Stimulated activated CD4-positive, alpha-beta T cell treated with anti-CD3 and anti-CD28 coated beads, Interleukin-1b, Interleukin-23, amount 100 ng/mL, for 1 hour (primary cell): ENCODE measurements at places on chromosomes 6 and 20.

DNA sequence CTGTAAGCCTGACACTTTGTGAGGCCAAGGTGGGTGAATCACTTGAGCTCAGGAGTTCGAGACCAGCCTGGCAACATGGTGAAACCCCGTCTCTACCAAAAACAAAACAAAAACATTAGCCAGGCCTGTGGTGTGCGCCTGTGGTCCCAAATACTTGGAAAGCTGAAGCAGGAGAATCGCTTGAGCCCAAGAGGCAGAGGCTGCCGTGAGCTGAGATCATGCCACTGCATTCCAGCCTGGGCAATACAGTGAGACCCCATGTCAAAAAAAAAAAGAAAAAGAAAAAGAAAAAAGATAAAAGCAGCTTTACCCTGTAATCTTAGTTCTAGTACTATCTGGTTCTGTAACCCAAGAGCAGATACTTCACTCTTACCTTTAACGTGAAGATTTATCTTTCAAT is 27.6 kb downstream of the SSR1 start:
- DNase-seq = no peak

- DNase-seq = no peak
Observed at GRCh38 chr6:112330071-112330878, 16.9 kb upstream of the RFPL4B start.

DNA sequence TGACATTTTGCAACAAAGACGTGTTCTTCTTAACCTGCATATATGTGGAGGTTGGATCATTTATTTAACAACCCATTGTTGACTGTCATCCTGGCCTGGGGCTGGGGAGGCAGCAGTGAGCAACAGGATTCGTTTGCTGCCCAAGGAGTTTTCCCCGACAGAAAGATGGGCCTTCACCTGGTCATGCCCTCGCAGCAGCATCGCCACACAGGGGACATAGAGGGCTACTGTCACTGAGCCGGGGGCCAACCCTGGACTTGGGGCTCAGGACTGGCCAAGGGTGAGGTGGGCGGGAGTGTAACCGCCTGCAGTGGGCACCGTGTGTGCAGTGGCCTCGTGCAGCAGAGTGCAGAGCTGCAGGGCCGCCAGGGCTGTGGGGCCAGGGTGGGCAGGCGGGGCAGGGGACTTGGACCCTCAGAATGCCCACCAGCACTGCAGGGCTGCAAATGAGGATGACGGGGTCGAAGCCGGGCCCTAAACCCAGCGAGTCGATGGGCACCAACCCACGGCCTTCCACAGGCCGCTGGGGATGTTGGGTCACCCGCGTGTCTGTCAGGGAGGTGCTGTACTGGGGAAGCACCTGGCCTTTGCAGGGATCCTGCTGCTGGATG is 11.8 kb downstream of the DUSP22 start:
- DNase-seq = no peak

GRCh38 chr6:63348836-63349235 is 29.1 kb upstream of the LGSN start:
- DNase-seq = no peak

GRCh38 chr6:15555101-15556038 is 107.5 kb downstream of the DTNBP1 start:
- no peak for DNase-seq

- no peak for DNase-seq
Observed at GRCh38 chr20:6767536-6768227, at the start of gene BMP2. BMP2 (plus strand) TSS chr20:6767686; CDS start chr20:6770127, 2,441 bp downstream.

GRCh38 chr6:74879234-74879633 is 326.6 kb downstream of the COL12A1 start:
- no peak for DNase-seq

- no peak for DNase-seq
Observed at GRCh38 chr6:7171733-7172132, 64.0 kb downstream of the RREB1 start.

DNA sequence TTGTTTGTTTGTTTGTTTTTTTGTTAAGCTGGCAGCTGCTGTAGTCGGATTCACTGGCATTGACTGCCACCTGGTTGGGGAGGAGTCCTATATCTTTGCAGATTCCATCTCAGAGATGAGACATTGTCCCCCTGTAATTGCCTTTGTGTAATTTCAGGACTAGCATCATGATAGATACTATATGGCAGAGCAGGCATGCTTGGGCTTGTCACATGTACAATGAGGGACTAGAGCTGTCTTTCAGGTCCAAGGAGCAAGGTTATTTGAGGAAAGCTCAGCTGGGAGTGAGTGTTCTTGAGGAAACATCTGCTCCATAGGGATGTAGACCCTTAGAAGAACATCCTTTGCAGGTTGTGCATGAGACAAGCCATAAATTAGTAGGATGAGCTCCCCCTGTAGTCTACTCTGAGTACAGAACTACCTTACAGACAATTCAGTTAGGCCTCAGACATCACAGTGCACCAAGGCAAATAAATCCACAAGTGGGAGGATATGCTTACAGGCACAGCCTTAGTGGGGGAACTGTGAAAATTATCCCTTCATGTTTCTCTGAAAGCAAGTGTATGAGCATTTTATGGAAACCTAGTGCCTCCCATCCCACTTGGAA is 62.1 kb downstream of the BMP2 start:
- no peak for DNase-seq

DNA sequence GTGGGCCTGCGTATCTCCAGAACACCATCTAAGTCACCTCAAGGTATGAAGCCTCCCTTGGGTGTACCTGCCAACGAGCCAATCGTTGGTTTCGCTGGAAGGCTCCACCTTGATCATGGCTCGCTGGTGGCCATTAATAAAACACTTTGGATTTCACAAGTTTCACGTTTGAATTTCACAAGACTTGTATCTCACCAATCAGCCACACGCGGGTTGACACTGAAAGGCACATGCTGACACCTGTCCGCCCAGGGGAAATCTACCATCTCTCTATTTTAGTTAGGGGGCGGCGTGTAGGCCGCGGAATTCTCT is 586 bp upstream of the HMGA1 start:
- DNase-seq = no peak

- DNase-seq = no peak
Observed at GRCh38 chr6:2244261-2245102, 923 bp downstream of the GMDS start.

DNA sequence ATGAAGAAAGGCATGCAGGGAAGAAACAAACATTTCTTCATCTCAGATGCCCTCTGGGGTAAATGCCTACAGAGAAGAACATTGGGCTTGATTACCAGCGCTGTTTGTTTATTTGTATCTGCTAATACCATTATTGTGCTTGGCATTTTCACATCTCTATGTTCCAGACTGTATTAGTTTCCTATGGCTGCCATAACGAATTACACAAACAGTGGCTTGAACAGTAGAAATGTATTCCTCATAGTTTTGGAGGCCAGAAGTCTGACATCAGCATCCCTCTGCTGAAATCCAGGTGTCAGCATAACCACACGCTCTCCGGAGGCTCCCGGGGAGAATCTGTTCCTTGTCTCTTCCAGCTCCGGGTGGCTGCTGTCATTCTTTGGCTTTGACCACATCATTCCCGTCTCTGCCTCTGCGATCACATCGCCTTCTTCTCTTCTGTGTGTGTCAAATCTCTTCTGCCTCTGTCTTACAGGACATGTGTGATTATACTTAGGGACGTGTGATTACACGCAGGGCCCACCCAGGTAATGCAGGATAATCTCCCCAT is 241.6 kb upstream of the SUPT3H start:
- no peak for DNase-seq

DNA sequence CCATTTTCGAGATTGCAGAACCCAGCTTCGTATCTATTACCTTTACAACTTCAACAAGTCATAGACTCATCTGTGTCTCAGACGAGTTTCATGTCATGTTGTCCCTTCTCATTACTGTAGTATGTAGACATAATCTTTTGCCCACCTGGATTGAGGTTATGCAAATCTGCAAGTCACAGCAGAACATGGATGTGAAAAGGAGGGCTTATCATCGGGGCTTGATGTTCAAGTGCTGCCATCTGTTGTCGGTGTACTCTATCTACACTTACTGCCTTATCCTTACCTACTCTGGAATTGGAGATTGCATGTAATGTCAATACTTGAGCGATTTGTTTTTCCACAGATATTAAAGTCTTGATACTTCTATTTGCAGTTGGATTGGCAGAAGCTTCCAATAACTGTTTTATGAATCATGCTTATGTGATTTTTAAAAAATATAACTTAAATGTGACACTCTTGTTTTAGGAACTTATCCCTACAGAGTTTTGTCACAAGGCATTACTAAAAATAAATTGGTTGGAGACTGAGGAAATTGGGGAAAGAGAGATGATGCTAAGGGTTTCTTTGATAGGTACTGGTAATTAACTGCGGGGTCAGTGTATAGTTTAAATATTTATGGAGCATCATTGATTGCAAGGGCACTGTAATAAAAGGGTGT is 3.0 kb upstream of the GOPC start:
- no peak for DNase-seq

DNA sequence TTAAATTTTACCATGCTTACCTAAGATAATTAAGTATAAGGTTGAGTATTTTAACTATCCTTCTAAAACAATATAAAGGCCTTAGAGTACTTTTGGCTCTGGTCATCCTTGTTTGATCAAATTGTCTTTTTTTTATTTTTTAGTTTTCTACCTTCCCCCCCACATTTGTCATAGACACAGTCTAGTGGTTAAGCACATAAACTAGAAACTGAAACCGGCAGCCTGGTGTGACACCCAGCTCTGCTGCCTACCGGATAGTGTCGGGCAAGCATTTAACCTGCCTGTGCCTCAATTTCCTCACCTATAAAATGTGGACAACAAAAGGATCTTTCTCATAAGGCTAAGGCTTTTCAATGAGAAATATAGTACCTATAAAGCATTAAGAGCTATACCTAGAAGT is 21.6 kb upstream of the TULP4 start:
- DNase-seq = peak; percentile 32

DNA sequence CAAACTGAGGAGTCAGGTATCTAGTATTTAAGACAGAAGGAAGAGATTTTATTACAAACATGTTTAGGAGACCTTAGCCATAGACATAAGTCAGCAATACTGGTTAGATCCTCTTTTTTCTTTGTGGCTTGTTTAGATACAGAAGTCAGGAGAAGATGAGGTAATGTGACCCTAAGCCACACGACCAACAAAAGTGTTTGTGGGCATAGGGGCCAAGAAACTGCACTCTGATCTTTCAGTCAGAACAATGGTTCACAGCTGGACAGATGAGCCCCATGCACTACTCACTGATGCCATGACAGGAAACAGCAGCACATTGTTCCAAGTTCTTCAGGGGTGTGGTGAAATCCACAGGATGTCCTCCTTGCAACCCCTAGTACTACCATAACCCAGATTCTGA is 238.5 kb upstream of the RAB32 start:
- DNase-seq = no peak

- no peak for DNase-seq
Observed at GRCh38 chr20:36377348-36378326, 71.5 kb downstream of the DLGAP4 start.

GRCh38 chr6:124982669-124983068 is 20.4 kb downstream of the RNF217 start:
- no peak for DNase-seq

- no peak for DNase-seq
Observed at GRCh38 chr20:35421322-35421721, 9.5 kb upstream of the UQCC1 start.

- DNase-seq = no peak
Observed at GRCh38 chr6:150752409-150752808, 113.1 kb upstream of the MTHFD1L start.

DNA sequence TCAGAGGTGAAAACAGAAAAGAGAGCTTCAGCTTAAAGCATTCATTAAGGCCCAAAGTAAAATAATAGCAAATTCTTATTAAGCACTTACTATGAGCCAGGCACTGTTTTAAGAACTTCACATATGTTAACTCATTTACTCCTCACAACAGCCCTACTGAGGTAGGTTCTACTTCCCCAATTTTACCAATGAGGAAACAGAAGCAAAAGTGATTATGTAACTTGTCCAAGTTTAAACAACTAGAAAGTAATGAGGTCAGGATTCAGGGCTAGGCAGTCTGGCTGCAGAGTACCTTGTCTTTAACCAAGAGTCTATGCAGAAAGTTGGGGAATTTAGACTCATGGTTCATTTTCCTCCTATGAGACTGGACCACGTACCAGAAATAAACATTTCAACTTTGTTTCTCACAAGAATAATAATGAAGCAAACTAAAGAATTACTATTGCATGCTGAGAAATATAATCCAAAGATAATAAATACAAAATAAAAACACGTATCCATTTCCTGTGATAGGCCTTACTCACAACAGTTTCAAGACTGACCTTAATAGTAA is 3.8 kb downstream of the COL21A1 start:
- no peak for DNase-seq

GRCh38 chr6:148547110-148547509 is 199.7 kb upstream of the UST start:
- no peak for DNase-seq

- DNase-seq = no peak
Observed at GRCh38 chr6:119006974-119007373, 71.5 kb downstream of the FAM184A start.

- DNase-seq = no peak
Observed at GRCh38 chr6:34806738-34807453, 15.0 kb downstream of the BLTP3A start.

DNA sequence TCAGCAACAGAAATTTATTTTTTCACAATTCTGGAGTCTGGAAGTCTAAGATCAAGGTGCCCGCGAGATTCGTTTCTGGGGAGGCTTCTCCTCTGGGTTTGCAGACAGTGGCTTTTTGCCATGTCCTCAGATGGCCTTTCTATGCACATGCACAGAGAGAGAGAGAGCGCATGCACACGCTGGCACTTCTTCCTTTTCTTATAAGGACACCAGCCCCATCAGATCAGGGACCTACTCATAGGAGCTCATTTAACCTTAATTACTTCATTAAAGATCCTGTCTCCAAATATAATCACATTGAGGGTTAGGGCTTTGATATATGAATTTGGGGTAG is 260.7 kb upstream of the PLCB4 start:
- no peak for DNase-seq

GRCh38 chr6:47934023-47934422 is 152.2 kb downstream of the OPN5 start:
- DNase-seq = no peak

GRCh38 chr6:44430326-44430725 is 42.8 kb downstream of the CDC5L start:
- DNase-seq = no peak

- no peak for DNase-seq
Observed at GRCh38 chr6:162245830-162246420, 481.6 kb downstream of the PRKN start.

DNA sequence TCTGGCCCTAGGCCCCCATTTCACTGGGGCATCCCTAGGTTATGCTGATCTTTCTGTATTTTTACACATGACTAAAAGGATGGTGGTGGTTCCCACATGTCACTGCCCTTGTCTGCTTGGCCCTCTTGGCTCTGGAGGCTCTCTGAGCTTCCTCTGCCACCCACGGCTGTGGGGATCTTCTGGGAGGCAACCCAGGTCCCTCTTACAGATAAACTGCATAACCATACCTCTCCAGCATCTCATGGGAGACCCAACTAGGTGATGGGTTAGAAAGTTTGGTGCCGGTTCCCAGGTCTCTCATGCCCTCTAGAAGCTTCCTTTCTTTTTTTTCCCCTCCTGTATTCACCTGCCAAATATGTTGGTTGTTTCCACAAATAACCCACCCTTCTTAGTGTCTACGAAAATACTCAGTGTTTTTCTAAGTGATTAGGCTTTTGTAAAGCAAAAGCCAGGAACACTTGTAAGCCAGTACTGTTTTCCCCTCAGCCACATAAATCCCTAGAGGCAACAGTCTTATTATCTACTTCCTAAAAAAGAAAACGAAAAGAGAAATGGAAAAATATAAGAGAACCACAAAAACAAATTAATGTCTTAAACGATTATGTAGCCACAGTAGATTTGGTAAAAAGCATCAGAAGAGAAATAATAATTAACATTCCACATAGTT is 71.7 kb upstream of the SMLR1 start:
- no peak for DNase-seq
